Fibroblast of the conjunctiva (primary cell): ENCODE measurements at places on chromosomes 2 and 18.

DNA sequence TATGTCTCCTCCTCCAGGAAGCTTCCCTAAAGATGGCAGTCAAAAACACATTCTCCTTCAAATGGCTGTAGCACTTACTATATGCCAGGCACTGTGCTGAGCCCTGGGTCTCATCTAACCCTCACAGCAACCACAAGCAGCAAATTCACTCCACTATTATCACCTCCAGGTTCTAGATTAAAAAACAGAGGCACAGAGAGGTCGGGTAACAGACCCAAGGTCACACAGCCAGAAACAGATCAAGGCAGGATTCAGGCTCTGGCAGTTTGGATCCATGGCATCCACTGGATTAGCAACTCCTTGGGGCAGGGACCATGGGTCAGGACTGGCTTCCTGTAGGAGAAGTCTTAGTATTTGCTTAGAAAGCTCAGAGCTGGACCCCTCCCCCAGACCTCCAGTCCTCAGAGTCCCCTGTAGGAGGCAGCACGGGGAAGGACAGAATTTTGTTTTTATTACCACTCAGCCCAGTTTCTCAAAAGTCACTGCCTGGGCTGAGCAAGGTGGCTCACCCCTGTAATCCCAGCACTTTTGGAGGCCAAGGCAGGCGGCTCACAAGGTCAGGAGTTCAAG is 34.4 kb downstream of the ZFP36L2 start:
- DNase-seq, result no peak

GRCh38 chr2:228446734-228447133 is 265.2 kb upstream of the SPHKAP start:
- DNase-seq, result no peak

DNA sequence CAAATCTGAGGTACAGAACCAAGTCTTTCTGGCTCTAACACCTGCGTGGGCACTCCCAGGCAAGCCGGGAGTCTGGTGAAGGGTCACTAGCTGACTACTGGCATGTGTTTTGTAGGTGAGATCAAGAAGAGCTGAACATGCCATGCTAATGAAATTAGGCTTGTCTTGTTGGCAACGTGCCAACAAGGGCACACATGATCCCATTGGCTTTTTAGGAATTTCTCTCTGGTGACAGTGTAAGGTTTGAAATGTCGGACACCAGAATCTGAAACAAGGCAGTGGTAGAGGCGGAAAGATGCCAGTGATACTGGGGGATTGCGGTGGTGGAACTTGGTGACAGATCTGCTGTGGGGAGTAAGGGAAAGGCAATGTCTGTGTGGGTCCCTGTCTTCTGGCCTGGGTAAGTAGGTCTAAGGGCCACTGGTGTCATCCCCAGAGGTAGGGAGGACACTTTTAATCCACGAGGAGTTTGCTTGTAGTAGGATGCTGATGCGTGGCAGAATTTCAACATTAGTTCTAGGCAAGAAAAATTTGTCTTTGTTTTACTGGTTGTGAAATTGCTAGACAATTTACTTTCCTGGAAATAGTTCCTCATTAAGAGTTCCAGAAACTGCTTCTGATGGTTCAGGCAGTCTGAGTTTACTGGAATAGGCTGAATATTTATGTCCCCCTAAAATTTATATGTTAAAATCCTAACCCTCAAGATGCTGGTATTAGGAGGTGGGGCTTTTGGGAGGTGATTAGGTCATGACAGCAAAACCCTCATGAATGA is 52.6 kb upstream of the ACMSD start:
- DNase-seq, result no peak

- DNase-seq, result no peak
Observed at GRCh38 chr2:119366161-119366648, 429 bp downstream of the C2orf76 start.

GRCh38 chr2:54429811-54430551 is 26.1 kb upstream of the SPTBN1 start:
- no peak for DNase-seq
